ENCODE measurements at places on chromosomes 13 and 19.
A peak's percentile ranks its signal among the peaks of the same experiment; 100 is the strongest.

DNA sequence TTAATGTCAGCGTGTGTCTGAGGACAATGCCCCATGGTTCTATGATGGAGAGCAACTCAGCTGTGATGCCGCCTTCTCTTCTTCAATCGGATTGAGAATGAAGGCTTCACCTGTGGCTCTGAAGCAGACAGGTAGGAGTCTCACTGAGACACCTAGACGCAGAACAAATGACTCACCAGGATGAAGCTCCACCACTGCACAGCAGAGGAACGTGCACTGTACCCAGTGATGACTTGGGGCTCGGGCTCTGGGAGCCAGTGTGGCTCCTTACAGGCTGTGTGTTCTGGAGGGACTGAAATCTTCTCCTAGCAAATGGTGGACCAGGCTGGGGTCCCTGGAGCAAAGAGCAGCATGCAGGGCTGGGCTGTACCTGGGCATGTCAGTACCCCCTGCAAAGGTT lies 44.0 kb downstream of the CCDC70 start:
- DNase-seq = no peak

DNA sequence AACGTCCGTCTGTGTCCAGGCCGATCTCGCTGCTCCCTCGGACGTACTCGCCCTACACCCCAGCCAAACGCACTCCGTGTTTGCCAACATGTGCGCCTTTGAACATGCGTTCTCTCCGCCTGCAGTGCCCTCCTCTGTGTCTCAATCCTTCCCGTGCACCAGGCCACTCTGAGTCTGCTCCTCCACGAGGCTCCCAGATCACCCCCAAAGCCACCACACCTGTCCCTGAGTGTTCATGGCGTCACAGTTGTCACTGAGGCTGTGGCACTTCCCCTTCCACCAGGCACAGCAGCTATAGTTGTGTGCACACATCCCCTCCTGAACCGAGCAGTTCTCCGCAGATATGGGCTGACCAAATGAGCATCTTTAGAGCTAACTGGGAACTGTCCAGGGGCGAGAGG lies 35.6 kb downstream of the RASA3 start:
- no peak for DNase-seq

DNA sequence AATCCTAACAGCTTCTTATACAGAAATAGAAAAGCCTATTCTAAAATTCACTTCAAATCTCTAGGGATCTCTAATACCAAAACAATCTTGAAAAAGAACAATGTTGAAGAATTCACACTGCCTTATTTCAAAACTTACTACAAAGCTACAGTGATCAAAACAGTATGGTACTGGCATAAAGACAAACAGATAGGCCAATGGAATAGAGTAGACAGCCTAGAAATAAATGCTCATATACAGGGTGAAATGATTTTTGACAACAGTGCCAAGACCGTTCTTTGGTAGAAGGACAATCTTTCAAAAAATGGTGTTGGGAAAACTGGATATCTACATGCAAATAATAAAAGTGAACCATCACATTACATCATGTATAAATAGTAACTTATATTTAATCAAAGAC lies 11.8 kb upstream of the ZNF563 start:
- no peak for DNase-seq

DNA sequence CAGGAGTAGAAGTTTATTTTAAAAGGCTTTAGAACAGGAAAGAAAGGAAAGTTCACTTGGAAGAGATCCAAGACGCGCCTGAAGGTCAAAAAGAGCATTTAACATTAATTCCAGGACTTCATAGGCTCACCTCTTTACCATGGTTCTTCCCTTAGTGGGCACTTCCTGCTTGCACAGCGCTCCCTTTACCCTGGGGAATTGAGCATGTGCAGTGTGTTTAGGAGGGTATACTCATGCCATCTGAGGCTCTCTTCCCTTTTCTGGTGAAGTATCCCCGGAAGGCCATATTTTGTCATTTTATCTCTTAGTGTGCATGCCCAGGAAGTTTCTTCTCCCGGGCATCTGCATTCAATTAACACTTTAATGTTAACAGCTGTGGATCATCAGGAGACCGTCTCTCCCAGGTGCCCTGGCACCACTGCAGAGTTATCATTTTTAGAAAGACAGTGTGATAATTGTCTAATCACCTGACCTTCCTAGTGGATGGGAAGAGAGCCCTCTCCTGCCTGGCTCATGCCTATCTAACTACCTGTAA lies 66.1 kb upstream of the ABCC4 start:
- DNase-seq = no peak

- no peak for DNase-seq
Measured at GRCh38 chr13:112753833-112754232, 64.0 kb downstream of the ATP11A start.

DNA sequence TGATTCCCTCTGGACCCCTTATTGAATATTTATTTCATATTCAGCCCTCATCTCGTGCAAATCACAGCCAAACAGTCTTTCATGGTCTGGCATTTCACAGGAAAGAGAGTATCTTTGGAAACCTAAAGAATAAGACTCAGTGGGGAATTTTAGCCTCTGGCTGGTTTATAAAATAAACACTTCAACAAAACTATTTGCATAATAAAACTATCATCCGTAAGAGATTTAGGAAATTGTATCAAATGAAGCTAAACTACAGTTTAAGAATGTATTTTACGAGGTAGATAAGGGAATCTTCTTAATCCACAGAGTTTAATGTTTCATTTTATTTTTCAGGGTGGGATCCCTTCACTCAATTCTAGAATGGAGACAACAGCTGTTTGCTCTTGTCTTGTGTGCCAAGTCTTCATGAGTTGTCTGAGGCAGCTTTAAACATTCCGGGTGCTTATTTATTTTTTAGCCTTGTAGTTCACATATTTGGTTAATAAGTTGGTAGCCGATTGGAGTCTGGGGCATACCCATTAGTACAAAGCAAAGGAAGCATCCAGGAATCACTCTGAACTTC lies 634.4 kb upstream of the KLF12 start:
- DNase-seq = no peak

DNA sequence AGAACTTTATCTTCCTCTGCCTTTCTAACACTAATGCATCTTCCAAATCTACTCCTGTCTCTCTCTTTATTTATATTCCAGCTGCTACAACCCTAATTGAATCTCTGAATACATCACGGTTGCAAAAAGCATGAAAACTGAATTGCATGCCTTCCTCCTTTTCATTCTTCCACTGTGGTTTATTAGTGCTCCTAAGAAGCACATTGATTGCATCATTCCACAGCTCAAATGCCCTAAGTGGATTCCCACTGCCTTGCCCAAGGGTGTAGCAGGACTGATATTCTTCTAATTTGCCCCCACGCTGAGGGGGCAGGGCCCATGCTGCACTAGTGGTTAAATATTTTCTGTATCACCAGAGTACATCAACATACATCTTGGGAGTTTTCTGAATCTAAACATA lies 640.8 kb downstream of the EFNB2 start:
- DNase-seq = no peak

DNA sequence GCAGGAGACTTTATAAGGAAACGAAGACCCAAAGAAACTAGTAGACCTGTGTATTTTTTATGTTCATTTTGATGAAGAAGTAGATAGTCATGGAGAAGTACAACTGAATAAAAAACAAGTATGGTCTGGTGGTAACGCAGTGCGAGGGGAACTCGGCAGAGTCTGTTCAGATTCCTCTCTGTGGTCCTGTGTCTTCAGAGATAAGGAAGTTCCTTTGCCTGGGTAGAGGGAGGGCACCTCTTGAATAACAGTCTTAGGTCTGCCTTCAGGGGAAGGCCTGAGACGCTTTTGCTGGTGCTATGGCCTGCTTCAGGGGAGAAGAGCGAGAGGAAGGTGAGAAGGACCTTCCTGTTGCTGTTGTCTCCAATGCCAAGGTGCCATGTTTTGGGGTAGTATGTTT lies 25.9 kb upstream of the SLC46A3 start:
- DNase-seq = no peak

- DNase-seq = no peak
Measured at GRCh38 chr19:43616306-43616705, 3.1 kb downstream of the ZNF428 start.

- DNase-seq = no peak
Measured at GRCh38 chr13:94427313-94427953, 52.0 kb downstream of the DCT start.

DNA sequence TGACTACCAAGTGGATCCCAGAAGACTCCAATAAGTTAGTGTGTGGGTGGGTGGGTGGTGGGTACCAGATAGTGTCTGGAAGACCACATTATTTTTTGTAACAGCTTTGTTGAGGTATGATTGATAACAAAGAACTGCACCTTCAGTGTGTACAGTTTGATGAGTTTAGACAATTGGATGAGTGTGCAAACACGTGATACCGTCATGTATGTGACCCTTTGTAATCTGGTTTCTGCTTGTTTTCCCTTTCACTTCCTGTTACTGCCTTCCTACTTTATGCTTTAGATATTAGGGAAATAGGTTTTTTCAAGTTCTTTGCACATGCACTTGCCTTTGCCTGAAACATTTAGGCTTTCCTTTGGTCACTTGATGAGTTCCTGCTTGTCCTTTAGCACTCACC lies 8.5 kb downstream of the RPL21 start:
- DNase-seq = no peak

DNA sequence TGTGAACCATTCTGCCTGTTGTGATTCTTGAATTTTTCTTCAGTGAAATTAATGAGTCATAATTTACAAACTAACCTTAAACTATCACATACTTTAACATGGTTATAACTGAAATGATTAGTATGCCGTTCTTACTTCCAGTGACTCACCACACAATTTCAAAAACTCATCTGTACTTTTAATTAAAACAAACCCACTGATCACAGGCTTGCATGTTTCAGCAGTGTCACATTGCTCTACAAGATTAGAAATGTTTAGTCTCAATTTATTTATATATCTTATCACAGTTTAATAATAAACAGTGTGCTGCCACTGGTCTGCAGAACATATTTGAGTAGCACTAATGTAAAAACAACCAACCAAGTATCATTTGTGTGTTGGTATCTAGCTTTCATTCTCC lies 2227.9 kb upstream of the PCDH20 start:
- no peak for DNase-seq

DNA sequence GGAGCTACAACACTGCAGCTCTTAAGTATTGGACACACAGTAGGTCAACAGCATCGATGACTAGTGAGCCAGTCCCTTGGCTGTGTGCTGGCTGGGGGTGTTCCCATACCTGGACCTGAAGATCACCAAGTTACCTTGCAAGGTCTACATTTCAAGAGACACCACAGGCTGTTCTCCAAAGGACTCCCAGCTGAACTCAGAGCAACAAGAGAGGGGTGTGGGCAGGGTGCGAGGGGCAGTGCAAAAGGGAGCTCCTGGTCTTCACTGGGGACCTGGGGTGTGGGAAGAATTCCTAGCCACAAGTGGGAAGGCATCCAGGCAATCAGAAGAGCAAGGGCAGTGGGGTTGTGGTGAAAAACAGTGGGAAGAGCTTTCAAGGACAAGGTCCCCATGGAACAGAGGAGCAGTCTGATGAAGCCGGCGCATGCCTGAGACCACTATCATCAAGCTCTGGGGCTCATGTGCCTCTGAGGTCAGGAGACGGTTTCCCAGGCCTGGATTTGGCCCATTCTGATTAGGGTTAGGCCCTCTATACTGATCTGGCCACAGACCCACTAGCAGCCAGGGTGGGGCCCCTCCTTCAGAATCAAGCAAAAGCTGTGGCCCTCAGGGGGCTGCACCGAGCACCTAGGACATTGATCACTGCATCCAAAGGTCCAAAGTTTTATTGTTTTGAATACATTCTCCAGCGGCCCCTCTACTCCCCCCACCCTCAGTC lies 4.7 kb upstream of the GSK3A start:
- DNase-seq = no peak

- DNase-seq = no peak
Measured at GRCh38 chr13:111659219-111659775, 338.9 kb downstream of the TEX29 start.

- DNase-seq = no peak
Measured at GRCh38 chr13:85685436-85685835, 113.8 kb downstream of the SLITRK6 start.

GRCh38 chr19:56671613-56671994 lies at the start of gene ZNF835:
Gene ZNF835 (minus strand): TSS chr19:56671757. CDS start chr19:56665198, 6,559 bp downstream.
- no peak for DNase-seq

GRCh38 chr13:97134364-97135095 lies 87.6 kb upstream of the MBNL2 start:
- DNase-seq = no peak

GRCh38 chr19:50432221-50433028 lies at the start of gene MYBPC2:
Gene MYBPC2 (plus strand): TSS chr19:50432892. CDS start chr19:50432954, 62 bp downstream.
- no peak for DNase-seq

- DNase-seq = no peak
Measured at GRCh38 chr19:7947939-7948338, 4.5 kb upstream of the TIMM44 start.

DNA sequence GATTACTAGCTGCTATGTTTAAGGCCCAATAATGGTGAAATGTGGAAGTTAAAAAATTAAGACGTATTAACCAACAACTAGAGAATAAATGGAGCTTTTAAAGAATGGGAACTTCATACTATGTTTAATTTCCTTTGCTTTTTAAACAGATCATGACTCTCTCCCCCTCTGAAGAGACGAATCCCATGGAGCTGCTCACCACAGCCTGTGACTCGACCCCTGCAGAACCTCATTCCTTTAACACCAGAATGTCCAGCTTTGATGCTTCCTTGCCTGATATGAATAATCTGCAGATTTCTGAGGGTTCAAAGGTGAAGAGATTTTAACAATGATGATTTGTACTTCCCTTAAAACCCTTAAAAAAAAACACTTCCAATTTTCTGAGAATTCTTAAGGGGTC lies 53.0 kb downstream of the ZAR1L start:
- DNase-seq = no peak

- peak; percentile 30 for DNase-seq
Measured at GRCh38 chr19:4343370-4344307, at the start of gene MPND. Gene MPND (plus strand): TSS chr19:4343562. CDS start chr19:4343594, 32 bp downstream.

- DNase-seq = no peak
Measured at GRCh38 chr13:37769078-37769477, 100.5 kb downstream of the TRPC4 start.

GRCh38 chr19:46992699-46993535 lies 26.7 kb upstream of the NPAS1 start:
- DNase-seq = no peak

GRCh38 chr13:100069278-100069677 lies 19.6 kb upstream of the PCCA start:
- no peak for DNase-seq

DNA sequence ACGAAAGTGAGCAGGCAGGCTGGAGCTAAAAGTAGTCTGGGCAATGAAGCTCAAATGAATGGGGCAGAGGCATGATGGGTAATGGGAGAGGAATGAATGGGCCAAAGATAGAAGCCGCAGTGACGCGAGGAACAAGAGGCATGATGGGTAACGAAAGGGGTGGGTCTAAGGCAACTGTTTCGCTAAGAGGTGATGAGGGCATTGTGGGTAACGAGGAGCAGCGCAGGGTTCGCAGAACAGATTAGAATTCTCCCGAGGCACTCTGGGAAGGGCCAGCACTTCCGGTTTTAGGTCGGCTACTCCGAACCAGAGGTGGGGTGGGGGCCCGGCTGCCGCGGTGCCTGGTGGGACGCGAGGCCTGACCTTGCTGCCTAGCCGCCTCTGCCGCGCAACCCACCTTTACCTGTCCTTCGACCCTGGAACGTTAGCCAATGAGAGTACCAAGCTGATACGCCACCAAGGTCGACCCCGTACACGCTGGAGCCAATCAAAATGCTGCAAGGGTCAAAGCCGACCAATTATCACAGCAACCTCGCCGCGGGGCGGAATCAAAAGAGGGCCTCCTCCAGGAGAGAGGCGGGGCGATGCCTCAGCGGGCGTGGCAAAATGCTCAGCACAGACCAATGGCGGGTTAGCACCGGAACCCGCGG lies 563 bp upstream of the TOMM40 start:
- peak; percentile 99 for DNase-seq

GRCh38 chr19:41795031-41795461 lies 1.3 kb upstream of the CEACAM3 start:
- no peak for DNase-seq

- no peak for DNase-seq
Measured at GRCh38 chr13:98515818-98516465, 61.0 kb downstream of the STK24 start.

- DNase-seq = no peak
Measured at GRCh38 chr19:530134-531008, 1.2 kb upstream of the CDC34 start.
